ENCODE measurements at places on chromosomes 13 and 19.
A peak's percentile ranks its signal among the peaks of the same experiment; 100 is the strongest.

DNA sequence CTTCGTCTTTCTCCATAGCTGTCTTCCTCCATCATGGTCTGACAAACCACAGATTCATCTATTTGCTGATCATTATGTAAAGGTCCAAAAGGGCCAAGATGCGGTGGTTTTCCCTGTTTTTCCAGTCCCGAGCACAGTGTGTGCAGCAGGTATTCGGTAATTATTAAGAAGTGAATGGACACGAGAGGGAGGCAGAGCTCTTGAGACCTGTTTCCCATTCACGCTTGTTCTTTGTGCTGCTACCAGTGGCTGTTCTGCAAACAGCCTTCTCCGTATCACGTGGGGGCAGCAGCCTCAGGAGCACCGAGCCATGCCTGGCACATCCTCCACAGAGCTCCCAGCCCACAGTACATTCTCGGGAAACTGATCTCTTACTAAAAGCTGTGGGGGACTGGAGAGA lies 50.3 kb downstream of the CCDC70 start:
- no peak for DNase-seq

DNA sequence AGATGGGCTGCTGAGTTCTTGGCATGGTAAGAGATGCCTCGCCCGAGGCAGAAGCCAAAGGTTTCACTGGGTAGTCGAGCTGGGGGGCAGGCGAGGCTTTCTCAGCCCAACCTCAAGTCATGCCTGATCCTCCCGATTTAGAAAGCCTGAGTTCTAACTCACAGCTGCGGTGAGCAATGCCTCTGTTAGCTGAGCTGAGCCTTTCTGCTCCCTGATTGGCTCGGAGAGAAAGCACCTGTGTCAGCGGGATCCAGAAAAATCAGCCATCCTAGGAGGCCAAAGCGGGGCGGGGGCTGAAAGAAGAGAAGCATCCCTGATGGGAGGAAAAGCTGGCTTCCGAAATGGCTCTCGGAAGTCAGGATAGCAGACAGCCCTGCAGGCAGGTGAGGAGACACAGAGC lies 44.7 kb downstream of the CACNA1A start:
- DNase-seq: no peak

DNA sequence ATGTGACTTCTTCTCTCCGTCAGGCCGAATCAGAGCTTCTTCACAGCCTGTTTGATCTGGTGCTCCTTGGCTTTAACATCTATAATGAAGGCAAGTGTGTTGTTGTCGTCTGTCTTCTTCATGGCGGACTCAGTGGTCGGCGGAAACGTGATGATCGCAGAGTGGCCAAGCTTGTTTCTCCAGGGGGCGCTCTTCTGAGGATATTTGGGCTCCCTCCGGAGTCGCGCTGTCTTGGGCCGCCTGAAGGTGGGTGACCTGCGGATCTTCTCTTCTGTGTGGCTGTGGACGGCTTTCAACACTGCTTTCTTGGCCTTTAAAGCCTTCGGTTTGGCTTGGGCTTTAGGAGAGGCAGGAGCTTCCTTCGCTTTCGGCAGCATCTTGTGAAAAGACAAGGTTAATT lies 9.8 kb downstream of the TPRX1 start:
- DNase-seq: no peak

DNA sequence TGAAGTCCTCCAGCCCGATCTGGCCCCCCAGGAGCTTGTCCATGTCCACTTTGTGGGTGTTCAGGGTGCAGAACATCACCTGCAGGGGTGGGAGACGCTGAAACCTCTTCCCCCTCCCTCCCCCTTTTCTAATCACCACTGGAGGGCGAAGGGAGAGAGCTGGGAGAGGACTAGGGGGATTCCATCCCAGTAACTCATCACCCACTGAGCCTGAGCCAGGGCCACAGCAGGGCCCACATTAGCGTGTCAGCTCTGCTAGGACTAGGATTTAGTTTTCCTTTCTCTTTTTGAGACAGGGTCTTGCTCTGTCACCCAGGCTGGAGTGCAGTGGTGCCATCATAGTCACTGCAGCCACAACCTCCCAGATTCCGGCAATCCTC lies 5.5 kb upstream of the PTGER1 start:
- DNase-seq: no peak

- no peak for DNase-seq
Observed at GRCh38 chr13:30696278-30697176, 38.8 kb upstream of the ALOX5AP start.

DNA sequence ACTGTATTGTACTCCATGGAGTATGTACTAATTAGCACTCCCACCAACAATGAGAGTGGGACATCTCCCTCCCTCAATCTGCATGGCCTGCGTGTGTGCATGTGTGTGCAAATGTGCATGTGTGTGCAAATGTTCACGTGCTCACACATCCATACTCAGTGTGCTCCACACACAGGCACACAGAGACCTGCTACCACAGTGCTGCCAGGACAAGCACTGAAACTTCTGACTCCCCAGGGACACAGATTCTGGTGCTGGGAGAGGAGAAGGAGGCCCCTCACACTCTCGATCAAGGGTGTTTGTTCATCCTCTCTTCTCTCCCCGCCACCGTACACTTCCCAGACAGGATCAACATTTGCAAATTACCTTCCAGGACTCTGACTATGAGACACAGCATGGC lies 37.8 kb upstream of the ZNF507 start:
- DNase-seq: no peak

GRCh38 chr19:49772850-49773432 lies 6.1 kb downstream of the AP2A1 start:
- DNase-seq: no peak

GRCh38 chr13:94481941-94482340 lies 2.5 kb upstream of the DCT start:
- no peak for DNase-seq

DNA sequence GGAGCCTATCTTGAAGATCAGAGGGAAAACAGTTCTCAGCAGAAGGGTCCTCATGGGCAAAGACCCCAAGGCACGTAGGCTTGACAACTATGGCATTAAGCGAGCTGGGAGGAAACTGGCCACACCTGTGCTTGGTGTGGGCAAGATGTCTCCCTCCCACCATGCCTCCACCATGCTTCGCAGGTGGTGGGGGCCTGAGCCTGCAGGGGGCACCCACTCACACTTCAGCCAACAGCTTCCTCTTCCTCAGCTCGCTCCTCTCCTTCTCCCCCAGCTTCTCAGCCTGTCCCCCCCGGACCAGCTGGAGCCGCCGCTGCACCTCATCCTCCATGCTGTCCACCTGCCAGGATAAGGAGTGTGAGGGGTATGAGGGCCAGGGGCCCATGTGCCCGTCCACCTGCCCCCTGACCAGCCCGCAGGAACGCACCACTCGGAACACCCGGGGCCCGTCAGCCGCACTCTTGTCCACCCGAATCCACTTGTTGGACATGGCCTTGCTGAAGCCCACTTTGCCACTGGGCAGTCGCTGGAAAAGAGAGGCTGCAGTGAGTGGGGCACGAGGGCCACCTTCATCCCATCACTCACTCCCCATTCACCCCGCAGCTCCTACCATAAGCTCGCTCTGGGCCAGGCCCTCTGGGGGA lies 3.4 kb downstream of the FARSA start:
- DNase-seq: no peak

DNA sequence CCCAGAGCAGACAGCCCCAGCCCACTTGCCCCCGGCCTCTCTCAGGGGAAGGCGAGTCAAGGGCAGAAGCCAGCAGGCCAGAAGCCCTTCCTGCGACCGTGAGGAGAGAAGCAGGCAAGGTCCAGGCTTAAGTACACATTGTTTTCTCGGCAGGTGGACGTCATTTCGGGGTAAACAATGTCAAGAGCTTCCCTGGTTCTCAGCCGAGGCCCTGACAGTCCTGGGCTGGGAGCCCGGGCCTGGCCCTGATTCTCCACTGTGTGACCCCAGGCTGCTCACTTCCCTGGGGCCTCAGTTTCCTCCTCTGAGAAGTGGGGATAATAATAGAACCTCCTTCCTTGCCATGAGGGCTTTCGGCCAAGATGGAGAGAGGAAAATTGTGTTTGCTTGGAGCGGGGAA lies 19.4 kb downstream of the PLVAP start:
- no peak for DNase-seq

DNA sequence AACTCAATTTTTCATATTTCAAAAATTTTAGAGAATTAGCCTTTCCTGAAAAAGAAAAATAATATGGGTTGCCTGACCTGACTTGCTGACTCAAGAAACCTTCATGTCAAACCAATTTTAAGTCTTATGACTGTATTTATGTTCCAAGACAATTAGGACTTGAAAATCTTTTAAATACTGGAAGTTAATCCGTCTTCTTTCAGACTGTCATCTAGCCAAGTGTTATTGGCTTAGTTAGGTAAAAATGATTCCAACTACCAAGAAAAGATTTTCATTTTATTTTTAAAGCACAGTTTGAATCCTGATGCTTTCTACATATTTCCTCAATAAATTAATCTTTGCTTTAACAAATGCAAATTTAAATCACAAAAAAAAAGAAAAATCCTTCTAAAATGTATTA lies 337.6 kb downstream of the SLITRK6 start:
- DNase-seq: no peak

DNA sequence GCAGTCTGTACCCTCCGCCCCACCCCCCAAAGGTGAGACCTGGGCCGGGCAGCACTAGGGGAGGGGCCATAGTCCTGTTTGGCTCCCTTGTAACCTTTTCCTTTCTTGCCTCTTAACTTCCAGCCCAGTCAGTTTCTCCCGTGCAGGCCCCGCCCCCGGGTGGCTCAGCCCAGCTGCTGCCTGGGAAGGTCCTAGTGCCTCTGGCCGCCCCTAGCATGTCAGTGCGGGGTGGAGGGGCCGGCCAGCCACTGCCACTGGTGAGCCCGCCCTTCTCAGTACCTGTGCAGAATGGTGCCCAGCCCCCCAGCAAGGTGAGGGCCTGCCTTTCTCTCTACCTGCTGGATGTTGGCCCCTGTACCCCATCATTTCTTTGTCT lies 10.5 kb upstream of the PRR19 start:
- DNase-seq: no peak

DNA sequence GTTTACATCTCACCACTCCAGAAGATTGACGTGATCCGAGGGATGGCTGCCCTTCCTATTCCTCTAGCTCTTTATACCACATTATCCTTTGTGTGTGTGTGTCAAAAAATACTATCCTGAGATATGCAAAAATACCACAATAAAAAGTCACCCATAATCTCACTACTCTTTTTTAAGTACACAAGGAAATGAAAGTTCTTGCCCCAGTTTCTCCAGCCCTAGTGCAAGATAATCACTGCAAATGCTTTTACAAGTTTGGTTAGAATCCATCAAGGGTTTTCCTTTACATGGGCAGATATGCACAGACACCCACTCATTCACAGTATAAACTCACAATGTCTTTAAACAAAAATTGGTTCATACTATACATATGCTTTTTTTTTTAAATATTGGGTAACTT lies 89.3 kb downstream of the DIAPH3 start:
- DNase-seq: no peak

- no peak for DNase-seq
Observed at GRCh38 chr19:43331435-43332010, 22.0 kb upstream of the CD177 start.

DNA sequence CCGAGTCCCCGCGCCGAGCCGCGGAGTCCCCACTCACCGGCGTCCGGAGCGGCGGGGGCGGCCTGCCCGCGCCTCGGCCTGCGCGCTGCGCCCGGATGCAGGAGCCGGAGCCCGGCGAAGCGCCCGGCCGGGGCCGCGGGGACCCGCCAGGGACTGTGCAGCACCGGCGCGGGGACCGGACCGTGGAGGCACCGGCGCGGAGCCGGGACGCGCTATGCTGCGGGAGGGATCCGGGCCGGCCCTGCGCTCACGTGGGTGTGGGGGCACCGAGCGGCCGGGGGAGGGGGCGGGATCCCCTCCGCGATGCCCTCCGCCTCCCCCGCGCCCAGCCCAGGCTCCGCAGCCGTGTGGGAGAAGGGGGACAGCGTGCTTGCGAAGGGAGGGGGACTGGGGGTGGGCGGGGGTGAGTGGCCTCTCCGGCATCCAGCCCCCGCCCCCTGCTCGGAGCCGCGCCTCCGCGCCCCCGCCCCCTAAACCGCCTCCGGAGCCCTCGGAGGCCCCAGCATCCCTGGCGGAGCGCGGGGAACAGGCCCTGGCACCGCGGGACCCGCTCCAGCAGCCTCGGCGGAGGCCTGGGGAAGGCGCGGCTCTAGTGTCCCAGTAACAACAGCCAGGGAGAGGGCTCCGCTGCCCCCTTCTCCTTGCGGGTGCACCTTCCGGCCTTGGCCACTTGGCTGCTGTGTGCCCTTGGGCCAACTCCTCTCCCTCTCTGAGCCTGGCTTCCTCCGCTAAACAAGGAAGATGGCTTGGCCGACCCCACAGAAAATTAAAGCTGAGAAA lies at the start of gene SLC1A6:
TSS of gene SLC1A6 (minus strand) at position 389 of the 780 bp plus-strand sequence. CDS start 6,954 bp downstream, outside the sequence.
- DNase-seq: no peak

GRCh38 chr19:50384685-50385535 lies 763 bp downstream of the POLD1 start:
- DNase-seq: no peak

GRCh38 chr19:7783991-7784423 lies 21.0 kb downstream of the CLEC4M start:
- DNase-seq: no peak

- DNase-seq: no peak
Observed at GRCh38 chr13:34349091-34349722, 531.3 kb downstream of the RFC3 start.

- DNase-seq: peak; percentile 85
Observed at GRCh38 chr19:56507446-56508289, at the start of gene ZNF471. Gene ZNF471, plus strand, starts transcription at chr19:56507855. Its CDS starts 3,717 bp downstream, at chr19:56511572.

DNA sequence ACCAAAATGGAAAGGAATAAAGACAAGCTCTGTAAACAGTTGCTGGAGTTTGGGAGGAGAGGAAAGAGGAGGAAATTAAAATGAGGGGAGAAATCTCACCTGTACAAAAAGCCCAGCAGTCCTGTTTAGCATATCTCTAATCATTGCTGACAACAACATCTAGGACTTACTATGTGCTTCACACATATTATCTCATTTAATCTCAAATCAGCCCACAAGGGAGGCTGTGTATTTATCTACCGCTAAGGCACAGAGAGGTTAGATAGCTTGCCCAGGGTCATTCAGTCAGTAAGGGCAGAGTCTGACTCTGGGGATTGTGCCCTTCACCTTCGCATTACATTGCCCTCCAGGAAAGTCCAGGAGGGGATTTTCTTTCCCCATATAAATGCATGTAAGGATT lies 233.3 kb downstream of the DLEU7 start:
- no peak for DNase-seq

DNA sequence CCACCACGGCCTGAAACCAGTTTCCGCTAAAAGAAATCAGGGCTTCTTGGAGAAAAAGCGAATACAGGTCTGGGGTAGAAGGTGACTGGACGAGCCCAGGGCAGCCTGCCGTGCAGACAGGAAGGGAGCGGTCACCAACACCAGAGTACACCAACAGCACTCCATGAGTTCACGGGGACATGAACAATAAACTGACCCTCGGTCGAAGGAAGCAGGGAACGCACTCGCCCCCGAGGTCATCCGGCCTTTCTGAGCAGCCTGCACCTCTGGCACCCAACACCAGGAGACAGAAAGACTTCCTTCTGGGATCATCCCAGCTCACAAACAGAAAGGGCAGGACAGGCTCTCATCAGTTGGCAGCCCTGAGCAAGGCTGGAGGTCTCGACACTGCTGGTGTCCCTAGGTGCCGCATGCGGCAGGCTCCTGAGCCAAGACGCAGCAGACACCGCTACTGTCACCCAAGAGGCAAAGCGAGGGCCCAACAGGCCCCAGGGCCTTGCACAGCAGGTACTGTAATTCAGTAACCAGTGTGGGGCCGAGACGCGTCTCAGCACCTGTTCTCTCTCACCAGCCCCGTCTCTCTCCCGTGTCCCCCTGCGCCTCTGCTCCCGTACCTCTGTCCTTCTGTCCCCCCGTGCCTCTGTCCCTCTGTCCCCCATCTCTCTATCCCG lies 18.0 kb downstream of the DCUN1D2 start:
- no peak for DNase-seq
